ENCODE measurements at places on chromosomes 12 and 14. TPM values are rescaled to one million over a fixed set of nuclear protein-coding genes. Genes with fewer than 3 reads are reported as not detected.

- no peaks in the 10 kb centered on the region for H3K4me1 ChIP-seq
- no peak for DNase-seq
- no peaks in the 10 kb centered on the region for H3K27me3 ChIP-seq
- H3K4me3 ChIP-seq = no peak overlapping the region
These were observed 72.2 kb upstream of the RASSF3 start for GRCh38 chr12:64538121-64538520.

DNA sequence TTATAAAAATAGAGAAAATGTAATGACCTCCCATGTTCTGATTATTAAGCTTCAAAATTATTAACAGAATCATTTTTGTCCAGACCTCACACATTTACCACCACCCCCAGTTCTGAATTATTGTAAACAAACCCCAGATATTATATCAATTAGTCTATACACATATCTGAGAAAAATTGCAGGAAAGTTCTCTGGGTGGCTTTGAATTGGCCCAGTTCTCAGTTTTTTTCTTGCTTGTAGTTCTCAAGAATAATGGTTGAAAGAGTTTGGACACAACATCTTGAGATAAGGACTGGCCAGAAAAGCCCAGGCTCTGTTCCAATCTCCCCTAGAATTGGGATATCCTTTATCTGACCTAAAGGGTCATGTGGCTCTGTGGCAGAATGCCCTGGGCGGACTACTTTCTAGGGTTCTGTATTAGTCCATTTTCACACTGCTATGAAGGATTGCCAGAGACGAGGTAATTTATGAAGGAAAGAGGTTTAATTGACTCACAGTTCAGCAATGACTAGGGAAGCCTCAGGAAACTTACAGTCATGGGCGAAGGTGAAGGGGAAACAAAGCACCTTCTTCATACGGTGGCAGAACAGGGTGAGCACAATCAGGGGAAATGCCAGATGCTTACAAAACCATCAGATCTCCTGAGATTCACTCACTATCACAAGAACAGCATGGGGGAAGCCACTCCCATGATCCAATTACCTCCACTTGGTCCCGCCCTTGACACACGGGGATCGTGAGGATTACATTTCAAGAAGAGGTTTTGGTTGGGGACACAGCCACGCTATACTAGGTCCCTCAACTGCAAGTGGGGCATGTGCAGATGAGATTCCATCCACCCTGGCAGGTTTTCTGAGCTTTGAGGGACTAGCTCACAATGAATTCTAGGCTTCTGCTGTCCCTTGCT, 1504.6 kb upstream of the FLRT2 start:
- no peaks in the 10 kb centered on the region for H3K27me3 ChIP-seq
- H3K27ac ChIP-seq = no peak overlapping the region
- peaks cover 6% of the 10 kb centered on the region for H3K4me1 ChIP-seq
- no peaks in the 10 kb centered on the region for H3K36me3 ChIP-seq

DNA sequence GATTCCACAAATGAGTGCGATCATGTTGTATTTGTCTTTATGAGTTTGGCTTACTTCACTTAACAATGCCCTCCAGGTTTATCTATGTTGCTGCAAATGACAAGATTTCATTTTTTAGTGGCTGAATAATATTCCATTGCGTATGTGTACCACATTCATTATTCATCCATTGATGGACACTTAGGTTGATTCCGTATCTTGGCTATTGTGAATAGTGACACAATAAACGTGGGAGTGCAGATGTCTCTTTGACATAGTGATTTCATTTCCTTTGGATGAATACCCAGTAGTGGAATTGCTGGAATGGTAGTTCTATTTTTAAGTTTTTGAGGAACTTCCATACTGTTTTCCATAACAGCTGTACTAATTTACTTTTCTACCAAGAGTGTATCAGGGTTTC, 23.5 kb downstream of the AKAP6 start:
- no peak overlapping the region for H3K4me3 ChIP-seq
- no peaks in the 10 kb centered on the region for H3K36me3 ChIP-seq
- no peak for DNase-seq
- H3K27me3 ChIP-seq = no peaks in the 10 kb centered on the region
- no peak overlapping the region for H3K27ac ChIP-seq
- H3K4me1 ChIP-seq = no peaks in the 10 kb centered on the region

DNA sequence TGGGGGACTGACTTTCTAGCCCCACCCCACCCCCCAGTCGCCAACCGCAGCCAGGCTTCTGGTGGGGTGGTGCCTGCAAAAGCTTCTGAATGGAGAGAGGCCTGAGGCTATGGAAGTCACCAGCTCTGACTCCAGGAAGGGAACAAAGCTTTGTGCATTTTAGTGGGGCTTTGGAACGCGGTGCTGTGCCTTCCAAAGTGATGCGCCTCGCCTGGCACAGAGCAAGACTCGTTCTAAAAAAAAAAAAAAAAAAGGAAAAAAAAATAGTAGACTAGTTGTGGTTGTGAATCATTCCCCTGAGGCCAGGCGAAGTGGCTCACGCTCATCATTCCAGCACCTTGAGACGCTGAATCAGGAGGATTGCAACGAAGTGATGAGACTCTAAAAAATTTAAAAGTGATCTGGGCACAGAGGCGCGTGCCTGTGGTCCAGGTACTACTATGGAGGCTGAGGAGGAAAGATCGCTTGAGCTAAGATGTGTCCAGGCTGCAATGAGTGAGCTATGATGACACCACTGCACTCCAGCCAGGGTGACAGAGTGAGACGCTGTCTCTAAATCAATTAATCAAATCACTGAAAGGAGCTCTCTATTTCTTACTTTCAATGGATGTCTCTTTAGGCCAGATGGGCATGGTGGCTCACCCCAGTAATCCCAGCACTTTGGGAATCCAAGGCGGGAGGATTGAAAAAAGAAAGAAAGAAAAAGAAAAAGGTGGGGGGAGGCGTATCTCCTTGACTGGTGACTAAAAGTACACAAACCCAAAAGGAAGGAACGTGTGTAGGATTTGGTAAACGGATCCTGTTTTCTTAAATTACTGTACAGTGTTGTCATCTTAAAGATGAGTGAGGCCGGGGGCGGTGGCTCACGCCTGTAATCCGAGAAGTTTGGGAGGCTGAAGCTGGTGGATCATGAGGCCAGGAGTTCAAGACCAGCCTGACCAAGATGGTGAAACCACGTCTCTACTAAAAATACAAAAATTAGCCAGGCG, 259.6 kb upstream of the ALG10B start:
- no peaks in the 10 kb centered on the region for H3K4me1 ChIP-seq
- DNase-seq = no peak
- H3K4me3 ChIP-seq = no peak overlapping the region
- H3K27me3 ChIP-seq = no peaks in the 10 kb centered on the region

DNA sequence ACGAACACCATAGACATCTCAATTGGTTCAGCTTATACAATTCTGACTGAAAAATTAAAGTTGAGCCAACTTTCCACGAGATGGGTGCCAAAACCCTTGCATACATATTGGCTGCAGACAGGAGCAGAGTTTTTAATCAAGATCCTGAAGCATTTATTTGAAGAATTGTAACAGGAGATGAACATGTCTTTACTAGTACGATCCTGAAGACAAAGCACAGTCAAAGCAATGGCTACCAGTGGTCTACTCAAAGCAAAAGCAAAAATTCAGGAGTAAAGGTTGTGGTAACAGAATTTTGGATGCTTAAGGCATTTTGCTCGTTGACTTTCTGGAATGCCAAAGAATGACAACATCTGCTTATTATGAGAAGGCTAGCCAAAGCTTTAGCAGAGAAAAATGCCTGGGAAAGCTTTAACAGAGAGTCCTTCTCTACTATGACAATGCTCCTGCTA, 20.7 kb downstream of the ZDHHC17 start:
- no peaks in the 10 kb centered on the region for H3K36me3 ChIP-seq
- H3K27ac ChIP-seq = no peak overlapping the region
- H3K4me1 ChIP-seq = peaks cover 13% of the 10 kb centered on the region
- no peaks in the 10 kb centered on the region for H3K27me3 ChIP-seq

DNA sequence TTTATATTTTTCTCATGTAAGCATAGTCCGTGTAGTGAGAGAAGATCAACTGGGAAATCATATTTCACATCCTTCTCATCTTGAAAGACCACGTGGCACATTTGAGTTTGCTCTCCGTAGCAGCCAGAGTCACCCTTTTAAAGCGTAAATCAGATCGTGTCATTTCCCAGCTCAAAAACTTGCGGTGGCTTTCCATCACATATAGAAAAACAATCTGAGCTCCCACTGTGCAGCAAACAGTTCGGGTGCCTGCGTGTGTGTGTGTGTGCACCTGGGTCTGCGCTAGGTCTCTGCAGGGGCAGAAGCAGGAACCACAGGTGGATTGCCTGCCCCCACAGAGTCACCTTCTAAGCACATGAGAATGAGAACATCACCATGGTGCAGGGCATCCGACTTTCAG, 338.2 kb downstream of the TRHDE start:
- DNase-seq = no peak
- H3K27me3 ChIP-seq = no peaks in the 10 kb centered on the region
- no peaks in the 10 kb centered on the region for H3K4me1 ChIP-seq
- no peak overlapping the region for H3K4me3 ChIP-seq
- H3K27ac ChIP-seq = no peak overlapping the region

GRCh38 chr12:40336573-40337199, 111.9 kb downstream of the LRRK2 start:
- no peak overlapping the region for H3K4me3 ChIP-seq
- H3K36me3 ChIP-seq = peaks cover 5% of the 10 kb centered on the region
- peaks cover 13% of the 10 kb centered on the region for H3K4me1 ChIP-seq
- DNase-seq = no peak

- no peaks in the 10 kb centered on the region for H3K36me3 ChIP-seq
- peak within 1 kb of the TSS; percentile 19 for H3K4me3 ChIP-seq
- peak; percentile 64 for DNase-seq
- H3K27me3 ChIP-seq = no peaks in the 10 kb centered on the region
These were observed at the start of gene B4GALNT1 for GRCh38 chr12:57632958-57633840. B4GALNT1 (minus strand) TSS chr12:57633201; CDS start chr12:57632132, 1,069 bp downstream.

- DNase-seq = no peak
- H3K4me1 ChIP-seq = no peaks in the 10 kb centered on the region
- H3K4me3 ChIP-seq = no peak overlapping the region
- no peaks in the 10 kb centered on the region for H3K27me3 ChIP-seq
- no peaks in the 10 kb centered on the region for H3K36me3 ChIP-seq
- H3K27ac ChIP-seq = no peak overlapping the region
These were observed 202.2 kb downstream of the KTN1 start for GRCh38 chr14:55782166-55782565.

- no peak overlapping the region for H3K27ac ChIP-seq
- H3K4me1 ChIP-seq = no peaks in the 10 kb centered on the region
- no peaks in the 10 kb centered on the region for H3K27me3 ChIP-seq
- DNase-seq = no peak
- H3K36me3 ChIP-seq = no peaks in the 10 kb centered on the region
These were observed 235.8 kb upstream of the TMTC1 start for GRCh38 chr12:30019366-30020140.

- no peaks in the 10 kb centered on the region for H3K27me3 ChIP-seq
- H3K27ac ChIP-seq = no peak overlapping the region
- no peaks in the 10 kb centered on the region for H3K4me1 ChIP-seq
- no peak for DNase-seq
These were observed 64.4 kb upstream of the FZD10 start for GRCh38 chr12:130097798-130098255.

GRCh38 chr14:74085047-74085637, 386 bp downstream of the LIN52 start:
- peak overlapping the region; percentile 53 for H3K27ac ChIP-seq
- DNase-seq = no peak
- peak overlapping the region; percentile 71 for H3K4me3 ChIP-seq

DNA sequence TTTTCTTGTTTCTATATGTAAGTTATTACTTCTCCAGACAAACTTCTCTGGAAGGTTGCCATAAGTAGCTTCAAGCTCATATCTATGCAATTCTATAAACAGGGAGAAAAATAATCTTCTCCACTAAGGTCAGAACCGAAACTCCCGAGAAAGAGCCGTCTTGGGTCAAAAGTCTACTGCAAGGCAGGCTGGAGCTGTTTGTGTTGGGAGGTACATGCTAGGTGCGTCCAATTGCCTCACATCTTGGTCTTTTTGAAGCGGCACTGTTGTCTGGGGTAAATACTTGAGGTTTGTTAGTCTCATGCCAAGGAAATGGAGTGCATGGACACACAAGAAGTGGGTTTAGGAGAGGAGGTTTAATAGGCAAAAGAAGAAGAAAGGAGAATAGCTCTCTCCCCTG, 674.7 kb upstream of the TMEM132C start:
- no peak overlapping the region for H3K27ac ChIP-seq
- no peaks in the 10 kb centered on the region for H3K27me3 ChIP-seq
- no peaks in the 10 kb centered on the region for H3K4me1 ChIP-seq
- no peaks in the 10 kb centered on the region for H3K36me3 ChIP-seq
- no peak for DNase-seq

The OSGEP gene
- polyA plus RNA-seq = 41.2 TPM

The C12orf54 gene
- polyA plus RNA-seq = 0.77 TPM

The KRT6C gene
- not detected for polyA plus RNA-seq

The SERPINA12 gene
- polyA plus RNA-seq = not detected

The PTPRR gene
- not detected for polyA plus RNA-seq

The ST8SIA1 gene
- 1.5 TPM for polyA plus RNA-seq

The SETD3 gene
- 14.0 TPM for polyA plus RNA-seq
